Inflammatory macrophage treated with lipopolysaccharide for 4 hours (primary cell): ENCODE measurements at places on chromosomes 7 and 10.

- DNase-seq, result no peak
These were observed 101.9 kb upstream of the PRSS58 start for GRCh38 chr7:142359694-142360279.

- no peak for DNase-seq
These were observed at the start of gene BICC1 for GRCh38 chr10:58512491-58513187. TSS of gene BICC1 (plus strand) at chr10:58512872. CDS start at chr10:58513144, 272 bp downstream.

DNA sequence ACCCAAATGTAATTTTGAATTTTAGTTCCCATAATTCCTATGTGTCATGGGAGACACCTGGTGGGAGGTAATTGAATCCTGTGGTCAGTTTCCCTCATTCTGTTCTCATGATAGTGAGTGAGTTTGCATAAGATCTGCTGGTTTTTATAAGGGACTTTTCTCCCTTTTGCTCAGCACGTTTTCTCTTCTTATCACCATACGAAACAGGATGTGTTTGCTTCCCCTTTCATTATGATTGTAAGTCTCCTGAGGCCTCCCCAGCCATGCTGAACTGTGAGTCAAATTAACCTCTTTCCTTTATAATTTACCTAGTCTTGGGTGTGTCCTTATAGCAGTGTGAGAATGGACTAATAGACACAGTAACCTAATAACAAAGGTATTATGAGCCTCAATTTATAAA lies 36.1 kb upstream of the ZNF736 start:
- DNase-seq, result no peak

GRCh38 chr10:63217120-63217605 lies 84.0 kb downstream of the NRBF2 start:
- DNase-seq, result peak; percentile 64

- DNase-seq, result no peak
These were observed 7.7 kb downstream of the USP6NL start for GRCh38 chr10:11603741-11604140.

- DNase-seq, result no peak
These were observed 32.8 kb upstream of the NUB1 start for GRCh38 chr7:151308791-151309190.

DNA sequence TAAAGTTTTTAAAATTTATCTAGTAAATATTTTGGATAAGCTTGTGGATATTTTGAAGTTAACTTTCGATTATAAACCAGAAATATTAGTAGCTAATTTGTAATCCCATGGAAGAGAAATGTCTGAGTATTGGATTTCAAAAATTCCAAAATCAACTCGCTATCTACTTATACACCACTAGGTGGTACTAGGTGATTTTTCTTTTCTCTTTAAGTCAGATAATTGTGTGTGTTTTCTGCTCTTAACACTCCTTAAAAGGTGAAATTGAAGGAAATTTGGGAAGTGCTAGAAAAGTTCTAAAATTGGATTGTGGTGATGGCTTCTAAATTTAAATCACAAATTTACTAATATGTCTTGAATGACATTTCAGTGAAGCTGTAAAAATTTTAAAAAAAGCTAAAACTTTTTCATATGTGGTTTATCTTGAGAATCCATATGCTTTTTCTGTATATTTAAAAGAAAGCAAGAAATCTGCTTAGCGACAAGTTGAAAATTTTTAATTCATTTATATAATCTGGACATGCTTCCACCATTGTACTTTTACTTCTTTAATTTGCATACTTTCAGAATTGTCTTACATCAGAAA lies 90.2 kb downstream of the IPMK start:
- DNase-seq, result peak; percentile 53

GRCh38 chr7:107692501-107692900 lies 31.9 kb downstream of the SLC26A4 start:
- no peak for DNase-seq

DNA sequence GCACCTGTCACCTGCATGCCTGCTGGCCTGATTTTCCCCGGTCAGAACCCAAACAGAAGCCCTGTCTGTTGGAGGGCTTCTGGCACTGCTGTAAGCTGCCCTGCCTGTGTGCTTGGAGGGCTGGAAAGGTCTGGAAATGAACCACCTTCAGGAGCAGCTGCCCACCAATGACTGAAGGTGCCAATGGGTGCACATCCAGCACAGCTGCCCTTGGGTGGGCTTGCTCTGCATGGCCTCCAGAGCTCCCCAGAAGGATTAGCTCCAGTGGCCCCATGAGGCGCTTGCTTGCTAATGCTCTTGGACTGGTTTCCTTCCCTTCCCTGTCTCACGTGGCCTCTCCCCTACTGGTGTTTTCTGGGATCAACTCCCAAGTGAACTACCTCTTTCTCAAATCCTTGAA lies 43.2 kb downstream of the WDFY4 start:
- DNase-seq, result no peak

DNA sequence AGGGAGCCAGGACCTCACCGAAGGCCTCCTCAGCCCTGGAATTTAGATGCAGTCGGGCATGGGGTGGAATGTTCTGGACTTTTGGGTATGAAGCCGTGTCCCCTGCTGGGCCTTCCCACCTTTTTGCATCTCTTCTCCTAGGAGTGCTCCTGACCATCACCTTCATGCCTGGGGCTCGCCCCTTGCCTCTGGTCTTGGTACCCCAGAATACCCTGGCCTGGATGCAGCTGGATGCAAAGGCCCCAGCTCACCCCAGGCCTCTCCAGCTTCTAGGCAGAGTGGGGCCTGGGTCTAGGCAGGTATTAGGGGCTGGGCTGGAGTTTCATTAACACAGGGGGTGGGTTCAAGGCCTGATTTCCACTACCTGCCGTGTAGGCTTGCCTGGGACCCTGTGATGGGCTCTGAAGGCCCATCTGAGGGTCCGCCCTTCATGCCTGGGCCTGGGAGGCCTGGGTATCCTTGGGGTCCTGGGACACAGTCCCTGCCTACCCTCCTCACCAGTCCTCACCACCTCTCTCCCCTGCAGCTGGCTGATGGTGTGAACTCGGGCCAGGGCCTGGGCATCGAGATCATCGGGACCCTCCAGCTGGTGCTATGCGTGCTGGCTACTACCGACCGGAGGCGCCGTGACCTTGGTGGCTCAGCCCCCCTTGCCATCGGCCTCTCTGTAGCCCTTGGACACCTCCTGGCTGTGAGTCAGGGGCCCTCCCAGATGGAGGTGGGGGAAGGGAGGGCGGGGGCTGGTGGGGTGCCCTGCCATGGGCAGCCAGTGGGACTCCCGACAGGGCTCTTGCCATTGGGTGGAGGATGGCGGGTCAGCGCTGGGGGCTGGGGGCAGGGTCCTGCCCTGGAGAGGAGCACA lies 10.1 kb downstream of the AQP1 start:
- no peak for DNase-seq

GRCh38 chr10:71720288-71720687 lies 710 bp upstream of the C10orf105 start:
- no peak for DNase-seq

GRCh38 chr7:101843293-101844271 lies 26.2 kb downstream of the CUX1 start:
- no peak for DNase-seq

GRCh38 chr7:13105209-13105608 lies 417.8 kb downstream of the ARL4A start:
- no peak for DNase-seq

DNA sequence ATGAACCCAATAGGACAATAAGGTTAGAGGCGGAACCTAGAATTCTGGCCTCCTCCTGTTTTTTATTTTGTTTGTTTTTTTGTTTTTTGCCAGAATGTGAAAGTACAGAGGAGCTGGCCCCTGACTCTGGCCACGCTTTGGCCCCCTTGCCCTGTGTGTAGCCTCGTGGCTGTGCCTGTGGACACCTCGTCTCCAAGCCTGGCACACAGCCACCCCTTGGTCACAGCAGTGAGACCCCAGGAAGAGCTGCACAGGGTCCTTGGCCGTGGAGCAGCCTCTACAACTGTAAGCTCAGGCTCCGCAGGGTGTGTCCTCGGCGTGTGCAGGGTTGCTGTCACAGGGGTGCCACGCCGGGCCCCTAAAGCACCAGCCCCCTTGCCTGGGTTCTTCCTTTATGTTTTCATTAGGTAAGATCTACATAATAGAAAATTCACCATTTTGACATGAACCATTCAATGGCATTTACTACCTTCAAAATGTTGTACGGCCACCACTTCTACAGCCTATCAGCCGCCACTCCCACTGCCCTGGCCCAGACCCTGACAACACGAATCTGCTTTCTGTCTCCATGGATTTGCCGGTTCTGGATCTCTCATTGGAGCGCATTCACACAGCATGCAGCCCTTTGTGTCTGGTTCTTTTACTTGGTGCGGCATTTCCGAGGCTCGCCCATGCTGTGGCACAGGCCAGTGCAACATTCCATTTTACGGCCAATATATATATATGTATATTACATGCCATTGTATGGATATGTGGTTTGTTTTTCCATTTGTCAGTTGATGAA lies 51.0 kb downstream of the AMZ1 start:
- no peak for DNase-seq

DNA sequence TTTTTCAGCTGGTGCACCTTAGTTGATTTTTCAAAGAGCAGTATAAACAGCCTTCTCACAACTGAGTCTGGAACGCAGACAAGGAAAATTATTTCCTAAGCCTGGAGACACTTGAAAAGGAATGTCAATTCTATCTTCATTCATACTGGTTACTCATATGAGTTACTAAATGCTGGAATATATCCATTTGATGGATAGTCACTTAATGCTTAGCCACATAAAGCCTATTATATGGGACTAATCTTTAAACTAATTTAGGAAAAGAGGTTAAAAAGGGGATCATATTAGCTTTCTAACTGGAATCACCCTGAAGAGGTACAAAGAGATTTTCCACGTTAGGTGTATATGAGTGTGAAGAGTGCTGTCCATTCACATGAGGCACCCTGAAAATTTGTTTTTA lies 1.7 kb upstream of the HOXA4 start:
- DNase-seq, result no peak

DNA sequence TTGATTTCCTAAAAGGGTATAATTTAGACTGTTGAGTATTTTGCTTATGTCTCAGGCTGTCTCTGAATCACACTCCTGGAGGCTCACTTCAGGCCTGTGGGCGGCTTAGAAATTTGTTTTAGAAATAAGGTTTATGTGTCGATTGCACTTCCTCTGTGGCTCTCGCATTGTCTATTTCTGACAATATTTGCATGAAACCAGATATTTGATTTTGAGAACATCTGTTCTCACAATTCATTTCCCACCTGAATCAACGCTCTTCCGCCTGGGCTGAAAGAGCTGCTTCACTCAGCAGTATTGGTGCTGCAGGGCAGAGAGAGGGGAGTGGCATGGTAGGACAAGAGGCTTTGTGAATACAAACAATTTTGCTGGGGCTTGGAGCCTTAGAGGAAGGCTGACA lies 262.0 kb downstream of the ADRA2A start:
- no peak for DNase-seq

GRCh38 chr7:148912758-148913541 lies 28.9 kb upstream of the EZH2 start:
- DNase-seq, result no peak

- peak; percentile 11 for DNase-seq
These were observed 188.0 kb downstream of the GRID1 start for GRCh38 chr10:86178401-86179152.

DNA sequence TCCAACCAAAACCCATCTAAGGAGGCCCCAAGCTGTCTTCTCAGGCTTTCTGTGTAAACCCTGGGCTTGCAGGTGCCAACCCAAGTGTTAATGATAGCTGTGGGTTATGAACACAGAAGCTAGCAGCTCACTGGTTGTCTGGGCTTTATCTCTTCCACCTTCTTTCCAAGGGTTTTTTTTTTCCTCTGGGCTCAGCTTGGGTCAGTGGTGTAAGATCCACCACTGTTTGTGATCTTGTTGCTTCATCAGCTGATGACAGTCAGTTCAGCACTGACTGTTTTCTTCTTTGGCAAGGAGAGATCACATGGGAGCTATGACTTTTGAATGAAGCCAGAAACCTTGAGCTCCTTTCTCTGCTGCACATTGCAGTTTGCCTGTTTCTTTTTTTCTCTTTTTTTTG lies 4.6 kb downstream of the GTPBP4 start:
- DNase-seq, result peak; percentile 85

- no peak for DNase-seq
These were observed 1158.5 kb upstream of the C7orf33 start for GRCh38 chr7:147432079-147432478.

DNA sequence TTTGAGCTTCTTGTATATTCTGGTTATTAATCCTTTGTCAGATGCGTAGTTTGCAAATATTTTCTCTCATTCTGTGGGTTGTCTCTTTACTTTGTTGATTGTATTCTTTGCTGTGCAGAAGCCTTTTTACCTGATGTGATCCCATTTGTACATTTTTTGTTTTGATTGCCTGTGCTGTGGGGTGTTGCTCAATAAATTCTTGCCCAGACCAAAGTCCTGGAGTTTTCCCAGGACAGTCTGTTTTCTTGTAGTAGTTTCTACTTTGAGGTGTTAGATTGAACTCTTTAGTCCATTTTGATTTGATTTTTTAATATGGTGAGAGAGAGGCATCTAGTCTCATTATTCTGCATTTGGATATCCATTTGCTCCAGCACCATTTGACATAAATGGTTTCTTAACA lies 588.7 kb upstream of the MBL2 start:
- no peak for DNase-seq

GRCh38 chr7:149685455-149685854 lies 87.9 kb downstream of the ZNF467 start:
- DNase-seq, result no peak

- DNase-seq, result no peak
These were observed 33.5 kb downstream of the SVOPL start for GRCh38 chr7:138667535-138668228.

GRCh38 chr10:61744469-61744868 lies 81.7 kb downstream of the CABCOCO1 start:
- DNase-seq, result peak; percentile 23

- DNase-seq, result no peak
These were observed 310.4 kb downstream of the CTNNA3 start for GRCh38 chr10:67385566-67385965.

GRCh38 chr10:113519681-113520115 lies 33.2 kb upstream of the HABP2 start:
- no peak for DNase-seq

DNA sequence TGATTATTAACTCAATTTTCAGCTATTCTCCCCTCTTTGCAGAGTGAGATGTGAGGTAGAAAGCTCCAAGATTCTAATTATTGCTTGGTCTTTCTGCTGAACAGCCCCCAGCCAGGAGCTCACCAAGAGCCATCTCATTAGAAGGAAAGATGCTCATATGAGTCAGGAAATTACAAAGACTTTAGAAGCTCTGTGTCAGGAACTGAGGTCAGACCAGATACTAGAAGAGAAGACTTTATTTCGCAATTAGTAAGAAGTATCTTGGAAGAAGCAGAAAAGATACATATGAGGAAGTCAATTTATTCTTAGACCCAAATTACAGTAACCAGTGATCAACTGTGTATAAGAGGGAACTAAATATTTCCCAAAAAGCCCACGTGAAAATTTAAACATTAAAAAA lies 626.9 kb downstream of the ZWINT start:
- peak; percentile 10 for DNase-seq

DNA sequence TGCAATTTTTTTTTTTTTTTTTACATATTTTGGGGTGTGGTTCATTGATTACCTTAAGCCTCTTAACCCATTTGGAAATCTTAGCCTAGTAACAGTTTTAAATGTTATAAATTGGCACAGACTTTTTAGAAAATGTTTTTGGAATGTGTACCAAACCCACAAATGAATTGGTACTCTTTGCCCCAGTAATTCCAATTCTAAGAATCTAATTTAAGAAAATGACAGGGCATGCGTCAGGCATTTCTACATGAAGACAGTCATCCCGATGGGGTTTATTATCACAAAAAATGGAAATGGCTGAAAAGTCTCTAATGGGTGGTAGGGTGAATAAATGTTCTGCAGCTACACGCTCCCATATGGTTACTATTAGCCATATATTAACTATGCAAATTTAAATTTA lies 54.9 kb downstream of the ITIH5 start:
- DNase-seq, result no peak

- DNase-seq, result no peak
These were observed 5.4 kb downstream of the PSD start for GRCh38 chr10:102413053-102413705.

- DNase-seq, result no peak
These were observed 72.1 kb upstream of the SEC61G start for GRCh38 chr7:54831046-54831643.
